ENCODE measurements at places on chromosomes 2 and 18.
A peak's percentile ranks its signal among the peaks of the same experiment; 100 is the strongest.

DNA sequence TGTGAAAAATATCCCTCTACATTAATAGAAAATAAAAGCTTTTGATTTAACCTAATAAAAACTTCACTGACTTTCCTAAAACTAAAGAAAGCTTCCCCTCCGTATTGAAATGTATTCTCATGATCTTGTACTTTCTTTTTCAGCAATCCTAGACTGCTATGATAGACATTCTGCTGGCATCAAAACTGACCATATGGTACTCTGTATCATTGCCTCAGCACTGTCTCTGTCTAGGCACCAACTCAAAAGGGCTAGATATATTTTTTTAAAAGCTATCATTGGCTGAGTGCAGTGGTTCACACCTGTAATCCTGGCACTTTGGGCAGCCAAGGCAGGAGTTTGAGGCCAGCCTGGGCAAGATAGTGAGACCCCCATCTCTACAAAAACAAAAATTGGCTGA is 32.9 kb downstream of the CDKL4 start:
- no peak for DNase-seq

GRCh38 chr2:201411421-201411820 is 39.8 kb downstream of the TRAK2 start:
- DNase-seq: no peak

- DNase-seq: no peak
Measured at GRCh38 chr2:113089916-113090315, 22.1 kb downstream of the IL1F10 start.

DNA sequence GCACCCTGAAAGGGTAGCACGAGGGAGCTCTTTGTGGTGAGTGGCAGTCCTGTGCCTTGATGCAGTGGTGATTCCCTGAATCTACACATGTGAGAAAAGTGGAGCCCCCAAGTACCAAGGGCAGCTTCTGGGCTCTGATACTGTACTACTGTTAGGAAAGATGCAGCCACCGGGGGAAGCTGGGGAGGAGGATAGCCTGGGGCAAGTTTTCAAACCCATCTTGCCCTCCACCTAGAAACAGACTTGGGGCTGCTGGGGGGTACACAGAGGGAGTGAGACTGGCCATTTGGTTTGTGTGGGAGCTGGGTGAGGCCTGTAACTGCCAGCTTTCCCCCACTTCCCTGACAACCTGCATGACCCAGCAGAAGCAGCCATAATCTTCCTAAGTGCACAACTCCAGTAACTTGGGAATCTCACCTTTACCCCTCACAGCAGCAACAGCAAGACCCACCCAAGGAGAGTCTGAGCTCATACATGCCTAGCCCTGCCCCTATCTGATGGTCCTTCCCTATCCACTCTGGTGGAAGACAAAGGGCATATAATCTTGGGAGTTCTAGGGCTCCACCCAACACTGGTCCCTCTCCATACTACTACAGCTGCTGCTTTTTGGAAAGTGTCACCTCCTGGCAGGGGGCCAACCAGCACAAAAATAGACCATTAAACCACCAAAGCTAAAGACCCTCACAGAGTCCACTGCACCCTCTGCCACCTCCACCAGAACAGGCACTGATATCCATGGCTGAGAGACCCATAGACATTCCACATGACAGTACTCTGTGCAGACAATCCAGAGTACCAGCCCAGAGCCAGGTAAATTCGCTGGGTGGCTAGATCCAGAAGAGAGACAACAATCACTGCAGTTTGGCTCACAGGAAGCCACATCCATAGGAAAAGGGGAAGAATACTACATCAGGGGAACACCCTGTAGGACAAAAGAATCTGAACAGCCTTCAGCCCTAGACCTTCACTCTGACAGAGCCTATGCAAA is 8.2 kb downstream of the MALL start:
- no peak for DNase-seq

DNA sequence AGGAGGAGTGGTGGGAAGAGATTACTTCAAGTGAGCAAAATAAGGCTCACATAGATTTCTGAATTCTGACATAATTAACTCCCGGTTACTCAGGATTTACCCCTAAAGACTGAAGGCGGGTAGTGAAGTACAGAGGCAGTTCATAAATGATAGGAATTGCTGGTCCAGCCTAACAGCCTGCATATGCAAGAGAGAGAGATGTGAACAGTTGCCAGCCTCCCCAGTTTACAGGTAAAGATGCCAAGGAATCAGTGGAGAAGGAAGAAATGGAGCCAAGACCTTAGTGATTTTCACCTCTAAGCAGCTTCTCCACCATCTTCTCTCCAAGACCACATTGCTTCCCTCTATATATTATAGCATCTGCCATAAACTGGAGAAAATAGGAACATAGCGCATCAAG is 91.8 kb upstream of the THUMPD2 start:
- no peak for DNase-seq

DNA sequence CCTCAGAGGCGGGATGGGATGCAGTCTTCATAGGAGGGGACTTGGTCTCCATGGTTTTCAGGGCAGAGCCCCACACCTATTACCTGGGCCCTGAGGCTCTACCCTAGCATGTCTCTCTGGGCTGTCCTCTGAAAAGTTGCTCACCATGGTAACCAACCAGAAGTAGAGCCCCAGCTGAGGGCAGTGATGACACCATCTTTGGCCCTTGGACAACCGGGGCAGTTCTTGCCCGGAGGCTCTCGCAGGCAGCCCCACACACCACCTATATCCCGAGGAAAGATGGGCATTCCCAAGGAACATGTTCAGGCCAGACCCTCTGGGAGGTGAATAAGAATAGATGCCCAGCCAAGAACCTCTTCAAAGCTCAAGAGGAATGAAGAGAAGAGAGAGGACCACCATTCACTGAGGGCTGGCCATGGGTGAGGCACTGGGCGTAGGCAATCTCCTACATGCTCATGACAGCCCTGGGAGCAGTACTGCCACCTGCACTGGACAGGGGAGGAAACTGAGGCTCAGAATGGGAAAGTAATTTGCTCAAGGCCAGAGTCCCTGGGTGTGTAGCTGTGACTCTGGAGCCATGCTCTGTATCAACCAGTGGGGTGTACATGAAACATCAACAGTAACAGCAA is 72.5 kb downstream of the HS1BP3 start:
- DNase-seq: peak; percentile 50

DNA sequence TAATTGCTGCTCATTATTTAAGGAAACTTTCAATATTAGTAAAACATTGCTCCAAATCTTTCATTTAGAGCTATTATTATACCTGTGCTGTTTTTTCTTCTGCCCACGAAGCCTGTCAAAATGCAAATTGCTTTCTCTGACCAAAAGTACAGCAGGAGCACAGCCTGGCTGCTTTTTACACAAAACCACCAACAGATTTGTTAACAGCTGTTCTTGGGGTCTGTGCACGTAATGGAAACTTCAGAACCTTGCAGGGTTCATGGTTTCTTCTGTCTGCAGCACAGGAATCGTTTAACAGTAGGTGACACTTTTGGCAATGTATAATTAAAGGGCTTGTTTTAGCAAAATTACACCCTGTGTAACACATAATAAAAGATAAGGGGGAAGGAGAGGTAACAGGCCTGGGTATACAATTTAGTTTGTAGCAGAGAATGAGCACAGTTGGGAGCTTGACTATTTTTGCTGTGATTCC is 447.3 kb downstream of the KCNJ3 start:
- DNase-seq: no peak

GRCh38 chr2:5172923-5173322 is 519.3 kb upstream of the SOX11 start:
- no peak for DNase-seq

- no peak for DNase-seq
Measured at GRCh38 chr2:118084491-118085089, 3.7 kb upstream of the INSIG2 start.

DNA sequence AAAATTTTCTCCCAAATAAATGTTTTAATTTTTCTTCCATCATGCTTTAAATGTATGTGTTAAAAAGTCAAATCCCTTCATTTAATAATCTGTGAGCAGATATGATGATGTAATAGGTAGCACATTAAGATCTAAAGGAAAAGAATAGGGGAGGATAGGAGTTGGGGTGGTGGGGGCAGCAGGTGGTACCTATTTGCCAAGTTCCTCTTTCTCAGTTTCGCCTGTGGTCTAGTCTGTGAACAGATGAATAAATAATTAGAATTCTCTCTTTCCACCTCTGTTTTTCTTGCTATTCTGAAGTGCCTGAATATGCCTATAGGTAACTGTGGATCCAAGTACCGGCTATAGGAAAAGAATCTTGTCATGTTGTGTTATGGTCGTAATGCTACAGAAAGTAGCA is 152.5 kb downstream of the NRXN1 start:
- no peak for DNase-seq

- DNase-seq: no peak
Measured at GRCh38 chr2:88517759-88518201, 65.3 kb upstream of the FOXI3 start.

GRCh38 chr2:176979981-176980710 is 232.4 kb upstream of the HNRNPA3 start:
- no peak for DNase-seq

DNA sequence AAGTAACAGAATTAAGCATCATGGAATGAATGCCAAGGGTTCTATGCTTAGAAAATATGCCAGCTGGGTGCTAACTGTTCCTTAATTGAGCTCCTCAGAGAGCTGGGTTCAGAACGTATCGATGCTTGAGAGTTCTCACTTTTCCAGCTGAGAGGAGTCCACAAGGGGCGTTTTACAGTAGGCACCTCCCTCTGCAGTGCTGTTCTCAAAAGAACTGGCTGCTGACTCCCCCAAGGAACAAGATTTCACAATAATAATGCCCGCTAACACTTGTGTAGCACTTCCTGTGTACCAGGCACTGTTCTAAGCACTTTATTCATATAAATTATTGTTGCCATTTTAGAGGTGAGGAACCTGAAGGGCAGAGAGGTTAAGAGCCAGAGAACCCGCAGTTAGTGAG is 18.1 kb upstream of the TMEM237 start:
- DNase-seq: no peak

GRCh38 chr18:35005963-35006577 is 35.1 kb upstream of the MAPRE2 start:
- DNase-seq: peak; percentile 68

DNA sequence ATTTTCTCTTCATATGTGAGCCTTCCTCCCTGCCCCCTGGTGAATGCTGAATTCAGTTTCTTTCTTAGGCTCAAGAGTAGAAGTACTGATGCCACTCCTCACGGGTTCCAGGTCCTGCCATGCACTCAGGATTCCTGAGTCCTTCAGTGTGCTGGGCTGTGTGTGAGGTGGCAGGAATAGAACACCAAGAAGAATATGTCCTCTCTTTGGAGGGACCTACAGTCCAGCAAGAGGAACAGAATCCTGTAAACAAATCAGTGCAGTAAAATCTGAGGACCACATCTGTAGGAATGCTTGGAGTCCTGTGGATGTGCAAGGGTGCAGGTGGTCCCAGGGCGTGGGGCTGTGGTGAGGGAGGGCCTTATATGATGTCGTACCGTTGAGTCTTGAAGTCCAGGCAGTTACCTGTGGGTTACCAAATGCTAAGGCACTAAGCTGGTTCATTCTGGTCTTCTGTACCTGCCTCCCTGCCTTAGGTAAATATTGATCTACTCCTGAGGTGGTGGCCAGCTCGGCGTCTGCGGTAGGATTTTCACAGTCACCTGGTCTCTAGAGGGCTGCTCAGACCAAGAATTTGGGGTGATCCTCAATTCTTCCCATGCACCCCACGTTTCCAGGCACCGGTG is 5.5 kb downstream of the ASAP2 start:
- DNase-seq: no peak

DNA sequence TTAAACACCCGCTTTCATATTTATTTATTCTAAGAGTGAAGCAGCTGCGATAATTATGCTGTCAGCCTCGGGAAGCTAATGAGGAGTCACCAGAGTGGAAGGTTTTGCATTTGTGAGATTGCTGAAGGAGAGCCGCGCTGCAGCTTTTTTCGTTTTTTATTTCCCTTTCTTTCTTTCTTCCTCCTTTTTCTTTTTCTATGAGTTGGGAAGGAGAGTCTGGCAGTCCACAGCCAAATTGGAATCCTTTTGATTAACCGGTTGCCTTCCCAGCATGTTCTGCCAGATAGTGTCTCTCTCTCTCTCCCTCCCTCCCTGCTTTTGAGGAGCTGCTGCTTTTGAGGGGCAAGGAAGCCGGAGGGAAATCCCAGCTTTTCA is 82.1 kb downstream of the CDK15 start:
- DNase-seq: no peak

DNA sequence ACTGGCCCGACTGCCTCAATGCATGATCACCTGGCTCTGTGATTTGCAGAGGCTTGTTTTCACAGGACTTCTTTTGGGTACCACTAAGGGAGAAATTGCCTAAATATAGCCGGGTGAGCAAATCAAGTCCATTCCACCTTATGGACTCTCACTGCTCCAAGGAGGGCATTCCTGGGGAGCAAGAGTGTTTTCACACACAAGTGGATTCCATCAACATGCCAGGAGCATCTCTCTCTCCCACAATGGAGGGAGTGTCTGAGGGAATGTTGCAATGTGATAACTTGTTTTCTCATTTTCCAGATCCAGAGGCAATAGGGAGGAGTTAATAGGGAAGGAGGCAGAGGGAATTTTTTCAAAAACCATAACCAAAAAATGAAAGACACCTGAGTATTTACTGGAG is 250.7 kb downstream of the SATB2 start:
- no peak for DNase-seq

DNA sequence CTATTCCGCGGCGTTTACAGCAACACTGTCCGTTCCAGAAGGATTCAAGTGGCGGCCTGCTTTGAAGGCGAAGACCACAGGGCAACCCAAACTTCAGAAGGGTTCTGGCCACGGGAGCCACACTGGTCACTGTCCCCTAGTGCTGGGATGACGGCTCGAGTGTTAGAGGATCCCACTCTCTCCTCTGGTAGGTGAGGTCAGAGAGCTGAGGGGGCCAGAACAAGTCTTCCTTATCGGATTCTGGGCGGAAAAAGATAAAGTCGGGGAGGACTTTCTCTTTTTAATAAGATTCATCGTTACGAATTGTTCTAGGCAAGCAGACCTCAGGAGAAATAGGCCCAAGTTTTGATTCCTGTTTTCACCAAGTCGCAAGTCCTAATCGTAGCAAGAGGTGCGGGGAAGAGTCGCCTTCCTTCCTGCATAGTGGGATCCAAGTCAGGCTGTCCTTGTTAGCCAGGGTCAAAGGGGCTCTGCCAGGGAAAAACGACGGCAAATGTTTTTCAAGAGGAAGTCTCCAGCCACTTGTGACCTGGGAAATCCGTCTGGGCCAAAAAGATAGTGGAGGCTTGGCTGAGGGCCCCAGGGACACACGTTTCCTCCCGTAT is 864 bp upstream of the MYL12A start:
- DNase-seq: no peak

GRCh38 chr18:79508565-79509535 is 113.1 kb downstream of the NFATC1 start:
- DNase-seq: no peak

DNA sequence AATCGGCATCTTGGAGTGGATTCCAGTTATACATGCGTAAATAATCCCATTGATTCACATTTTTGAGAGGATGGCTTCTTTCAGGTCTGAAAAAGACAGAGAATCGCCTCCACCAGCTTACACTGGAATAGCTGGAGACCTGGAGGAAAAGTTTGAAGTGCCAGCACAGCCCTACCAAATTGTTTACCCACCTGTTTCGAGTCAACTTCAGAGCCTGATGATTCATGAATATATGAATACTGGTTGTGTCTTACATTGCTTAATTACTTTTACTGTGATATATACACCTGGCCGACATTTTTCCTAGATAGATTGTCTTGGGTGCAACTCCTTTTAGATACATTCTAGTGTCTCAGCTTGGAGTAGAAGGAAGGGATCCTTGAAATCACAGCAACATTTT is 335 bp upstream of the NCKAP5 start:
- DNase-seq: peak; percentile 75

GRCh38 chr2:149765003-149765402 is 177.4 kb upstream of the MMADHC start:
- DNase-seq: no peak

- no peak for DNase-seq
Measured at GRCh38 chr2:72118386-72118785, 29.3 kb downstream of the CYP26B1 start.

- DNase-seq: no peak
Measured at GRCh38 chr2:111165084-111165483, 44.4 kb downstream of the BCL2L11 start.
